ENCODE measurements at places on chromosomes 1 and 21.

DNA sequence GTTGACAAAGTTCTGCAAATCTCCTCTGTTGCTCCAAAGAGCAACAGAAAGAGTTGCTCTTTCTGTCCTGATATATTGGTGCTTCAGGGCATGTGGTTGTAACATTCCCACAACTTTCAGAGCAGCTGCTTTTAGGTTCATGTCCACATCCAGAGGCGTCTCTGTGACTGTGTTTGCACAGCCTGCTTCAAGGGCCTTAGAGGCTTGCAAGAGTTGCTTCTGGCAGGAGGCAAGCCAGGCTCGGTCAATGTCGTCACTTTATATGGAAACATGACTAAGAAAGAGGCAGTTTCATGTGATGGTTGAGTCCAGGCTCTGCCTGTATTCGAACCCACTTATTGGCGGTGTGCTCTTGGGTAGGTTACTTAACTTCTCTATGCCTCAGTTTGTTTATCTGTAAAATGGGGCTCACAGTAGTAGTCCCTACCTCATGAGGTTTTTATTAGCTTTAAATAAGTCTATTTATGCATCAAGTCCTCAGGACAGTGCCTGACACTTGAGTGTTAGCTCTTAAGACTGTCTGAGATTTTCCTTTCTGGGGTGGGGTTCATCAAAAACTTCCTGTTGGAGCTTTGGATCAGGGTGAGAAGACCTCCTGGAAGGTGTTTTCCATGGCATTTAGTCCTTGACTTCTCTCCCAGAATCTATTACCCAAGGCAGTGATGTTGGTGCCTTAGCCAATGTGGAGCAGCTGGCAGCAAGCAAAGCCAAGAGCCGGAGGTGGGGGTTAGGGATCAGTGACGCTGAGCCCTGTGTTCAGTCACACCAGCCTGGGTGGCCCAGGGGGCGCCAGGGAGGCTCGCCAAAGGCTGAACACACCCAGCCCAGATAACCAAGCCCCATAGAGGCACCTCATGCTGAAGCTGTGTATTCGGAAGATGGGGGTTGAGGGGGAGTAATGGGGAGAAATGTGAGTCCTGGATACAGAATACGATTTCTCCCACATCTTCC is 18.9 kb downstream of the LHX4 start:
- DNase-seq, result no peak

DNA sequence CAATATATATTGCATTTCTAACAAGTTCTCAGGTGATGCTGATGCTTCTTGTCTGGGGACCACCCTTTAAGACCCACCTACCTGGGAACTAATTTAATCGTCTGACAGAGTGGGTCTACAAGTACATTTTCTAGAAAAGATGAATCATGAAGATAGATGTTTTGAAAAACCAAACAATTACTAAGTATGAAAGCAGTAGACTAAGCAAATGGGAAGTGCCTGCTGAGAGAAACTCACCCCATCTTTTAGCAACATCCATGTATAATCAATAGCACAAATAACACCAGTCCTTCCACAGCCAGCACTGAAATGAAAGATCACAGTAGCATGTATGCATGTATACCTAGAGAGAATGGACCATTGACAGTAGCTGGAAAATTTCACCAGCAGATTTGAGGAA is 17.3 kb downstream of the PTPN22 start:
- no peak for DNase-seq

GRCh38 chr1:109787845-109788601 is 24.3 kb upstream of the EPS8L3 start:
- DNase-seq, result no peak

DNA sequence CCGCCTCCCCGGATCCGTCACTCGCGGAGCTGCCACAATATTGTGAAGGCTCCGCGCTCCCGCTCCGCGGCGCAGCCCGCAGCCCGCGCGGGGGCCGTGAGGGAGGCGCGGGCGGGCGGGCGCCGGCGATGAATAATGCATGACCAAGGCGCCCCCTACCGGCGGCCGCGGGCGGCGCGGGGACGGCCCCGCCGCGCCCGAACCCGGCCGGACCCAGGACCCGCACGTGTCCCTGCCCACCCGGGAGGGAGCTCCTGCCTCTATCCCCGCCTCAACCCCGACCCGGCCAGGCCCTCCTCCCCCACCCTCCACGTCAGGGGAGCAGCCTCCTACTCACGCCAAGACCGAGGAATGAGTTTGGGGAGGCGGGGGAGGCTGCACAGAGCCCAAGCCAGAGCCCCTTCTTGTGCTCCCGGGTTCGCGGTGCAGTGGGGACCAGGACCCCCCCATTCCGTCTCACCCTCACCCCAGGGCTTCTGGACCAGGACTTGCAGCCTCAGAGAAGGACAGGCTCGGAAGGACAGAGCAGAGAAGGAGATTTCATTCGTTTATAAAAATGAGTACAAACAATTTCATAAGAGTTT is 70.8 kb upstream of the CASZ1 start:
- DNase-seq, result peak; percentile 69

DNA sequence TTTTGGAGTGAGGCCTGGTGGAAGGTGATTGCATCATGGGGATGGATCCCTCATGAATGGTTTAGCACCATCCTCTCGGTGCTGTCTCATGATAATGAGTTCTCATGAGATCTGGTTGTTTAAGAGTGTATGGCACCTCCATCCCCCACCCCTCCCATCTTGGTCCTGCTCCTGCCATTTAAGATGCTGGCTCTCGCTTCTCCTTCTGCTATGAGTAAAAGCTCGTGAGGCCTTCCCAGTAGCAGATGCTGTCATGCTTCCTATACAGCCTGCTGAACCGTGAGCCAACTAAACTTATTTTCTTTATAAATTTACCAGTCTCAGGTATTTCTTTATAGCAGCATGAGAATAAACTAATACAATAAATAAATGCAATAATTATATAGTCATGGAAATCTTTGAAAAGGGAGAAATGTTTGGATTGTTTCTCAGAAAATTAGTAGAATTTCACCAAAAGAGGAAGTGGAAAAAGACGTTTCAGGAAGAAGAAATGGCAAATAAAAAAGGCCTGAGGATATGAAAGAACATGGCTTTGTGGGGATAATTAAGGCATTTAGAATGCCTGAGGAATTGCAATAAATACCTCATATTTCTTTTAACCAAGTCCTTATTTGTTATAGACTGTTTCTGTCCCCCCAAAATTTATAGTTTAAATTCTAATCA is 451.2 kb upstream of the ADGRL4 start:
- DNase-seq, result no peak

DNA sequence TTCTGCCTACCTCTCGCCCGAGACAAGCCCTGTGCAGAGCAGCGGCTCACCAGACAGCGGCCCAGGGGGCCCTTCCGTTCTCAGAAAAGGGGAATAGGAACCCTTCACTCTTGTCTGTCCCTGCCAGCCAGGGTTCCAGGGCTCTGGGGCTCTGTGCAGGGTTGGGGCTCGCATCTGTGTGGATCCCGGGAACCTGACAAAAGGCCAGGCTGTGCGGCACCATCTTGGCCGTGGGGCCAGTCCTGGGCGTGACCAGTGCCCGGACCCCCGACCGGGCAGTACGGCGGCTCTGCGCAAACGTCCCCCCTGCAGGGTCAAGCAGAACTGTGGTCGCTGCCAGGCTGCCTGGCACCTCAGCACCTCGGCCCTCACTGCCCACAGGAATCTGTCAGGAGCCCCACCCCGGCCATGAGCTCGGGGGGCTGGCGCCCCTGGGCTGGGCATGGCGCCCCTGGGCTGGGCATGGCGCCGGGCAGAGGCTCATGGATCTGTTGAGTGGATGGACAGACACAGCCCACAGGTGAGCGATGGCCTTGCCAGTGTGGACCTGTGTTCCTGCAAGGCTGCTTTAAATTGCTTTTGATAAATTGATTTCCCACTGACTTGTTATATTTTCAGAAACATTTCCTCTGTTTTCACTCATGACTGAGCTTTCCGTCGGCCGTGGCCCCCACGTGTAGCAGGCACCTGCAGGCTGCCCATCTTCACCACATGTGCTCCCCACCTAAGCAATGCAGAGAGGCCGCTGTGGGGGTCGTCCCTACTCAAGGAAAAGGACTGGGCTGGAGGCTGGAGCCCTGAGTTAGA is 59.0 kb downstream of the SLX9 start:
- no peak for DNase-seq

- DNase-seq, result no peak
Measured at GRCh38 chr1:182607566-182607965, 3.4 kb upstream of the RGS16 start.

DNA sequence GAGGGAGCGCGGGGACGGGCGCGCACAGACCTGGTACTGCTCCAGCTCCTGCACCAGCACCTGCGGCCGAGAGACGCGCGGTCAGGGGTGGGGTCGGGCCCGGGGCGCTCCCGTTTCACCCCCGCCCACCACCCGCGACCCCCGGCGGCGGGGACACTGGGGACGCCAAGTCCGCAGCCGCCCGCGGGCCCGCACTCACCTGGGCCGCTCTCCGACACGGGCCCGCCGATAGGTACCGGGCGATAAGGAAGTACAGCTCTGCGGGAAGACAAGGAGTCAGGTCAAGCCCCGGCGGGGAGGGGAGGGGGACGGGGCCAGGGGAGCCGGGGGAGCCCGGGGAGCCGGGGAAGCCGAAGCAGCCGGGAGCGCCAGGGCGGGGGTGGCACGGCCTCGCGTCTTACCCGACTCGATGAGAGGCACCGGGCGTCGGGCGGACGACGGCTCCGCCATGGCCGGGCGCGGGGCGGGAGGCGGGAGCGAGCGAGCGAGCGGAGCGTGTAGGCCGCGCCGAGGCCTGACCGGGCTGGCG is 326 bp downstream of the BRWD1 start:
- DNase-seq, result no peak

- no peak for DNase-seq
Measured at GRCh38 chr1:201527879-201528278, 11.0 kb upstream of the NAV1 start.

GRCh38 chr21:45578811-45579381 is 36.7 kb upstream of the SLC19A1 start:
- DNase-seq, result no peak

DNA sequence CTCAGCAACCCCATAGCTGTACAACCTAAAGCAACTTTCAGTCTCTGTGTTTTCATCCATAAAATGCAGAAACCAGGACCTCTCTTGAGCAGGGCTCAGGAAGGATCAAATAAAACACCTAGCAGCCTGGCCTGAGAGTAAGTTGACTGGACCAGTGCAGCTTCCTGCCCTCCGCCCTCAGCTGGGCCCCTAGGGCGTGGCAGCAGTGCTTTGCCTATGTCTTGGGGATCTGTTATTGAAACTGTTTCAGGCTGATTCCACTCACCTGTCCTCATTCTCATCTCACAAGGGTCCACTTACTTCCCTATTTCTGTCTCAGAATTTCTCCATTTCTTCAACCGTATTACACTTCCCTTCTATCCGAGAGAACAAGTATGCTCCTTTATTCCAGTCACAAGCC is 17.3 kb downstream of the LRRC42 start:
- no peak for DNase-seq

- DNase-seq, result peak; percentile 17
Measured at GRCh38 chr1:84271441-84272151, 29.9 kb upstream of the SAMD13 start.

DNA sequence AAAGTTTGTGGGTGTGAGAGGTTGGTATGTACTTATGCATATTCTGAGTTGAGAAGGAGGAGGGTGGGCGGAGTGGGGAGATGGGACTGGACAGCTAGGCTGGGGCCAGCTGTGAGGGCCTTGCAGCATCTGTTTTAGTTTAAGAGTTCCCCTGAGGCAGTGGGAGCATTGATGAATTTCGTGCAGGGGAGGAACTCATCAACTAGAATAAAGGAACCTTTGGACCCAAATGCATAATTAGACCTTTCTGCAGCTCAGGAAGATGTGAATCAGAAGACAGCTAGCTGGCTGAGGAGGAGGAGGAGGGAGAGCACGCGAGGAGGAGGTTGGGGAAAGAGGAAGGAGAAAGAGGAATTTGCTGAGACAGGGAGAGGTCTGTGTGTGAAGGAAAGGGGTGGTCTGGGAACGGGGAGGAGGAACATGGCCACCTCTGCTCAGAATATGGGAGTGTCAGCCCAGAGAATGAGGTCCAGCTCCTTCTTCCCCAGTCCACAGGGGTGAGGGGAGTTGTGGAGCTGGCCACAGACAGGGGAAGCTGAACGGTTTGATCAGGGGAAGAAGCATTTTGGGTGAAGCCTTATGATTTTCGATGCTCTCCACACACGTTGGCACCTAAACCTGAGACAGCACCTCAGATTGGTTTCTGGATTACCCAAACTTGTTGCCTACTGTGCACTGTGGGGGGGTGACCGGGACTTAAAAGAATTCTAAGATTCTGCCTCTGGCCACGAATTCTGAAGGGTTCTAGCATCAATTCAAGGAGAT is 27.7 kb downstream of the MYOG start:
- DNase-seq, result no peak

- peak; percentile 38 for DNase-seq
Measured at GRCh38 chr1:2585318-2586092, 1.1 kb upstream of the PRXL2B start.

DNA sequence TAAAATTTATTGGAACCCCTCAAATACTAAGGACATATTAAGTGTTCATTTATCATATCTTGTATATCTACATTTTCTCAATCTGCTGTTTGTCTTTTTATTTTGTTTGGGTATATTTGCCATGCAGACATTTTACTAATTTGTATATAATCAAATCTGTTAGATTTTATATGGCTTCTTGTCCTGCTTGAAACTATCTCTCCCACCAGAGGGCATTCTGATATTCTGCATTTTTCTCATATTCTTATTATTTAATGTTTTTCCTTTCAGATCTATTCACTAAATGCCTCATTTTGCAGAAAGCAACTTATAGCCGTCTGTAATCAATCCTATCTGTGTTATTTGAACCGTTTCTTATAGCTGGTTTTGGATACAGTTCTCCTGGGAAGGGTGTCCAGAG is 745.5 kb downstream of the LRRIQ3 start:
- DNase-seq, result peak; percentile 7

GRCh38 chr1:3883194-3883925 is 16.7 kb downstream of the C1orf174 start:
- no peak for DNase-seq

DNA sequence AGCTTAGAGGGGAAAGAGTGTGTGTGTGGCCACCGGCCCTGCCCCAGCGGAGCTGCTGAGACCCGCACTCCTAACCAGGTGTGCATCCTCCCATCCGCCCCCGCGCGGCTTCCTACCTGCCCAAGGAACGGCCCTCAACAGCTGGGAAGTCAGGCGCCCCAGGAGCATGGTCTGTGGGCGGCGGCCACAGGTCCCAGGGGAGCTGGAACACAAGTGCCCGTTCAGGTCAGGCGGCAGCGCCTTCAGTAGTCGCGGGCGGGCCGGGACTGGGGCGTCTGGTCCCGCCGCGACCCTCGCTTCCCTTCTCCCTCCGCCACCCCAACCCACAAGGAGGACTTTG is 448 bp downstream of the AURKAIP1 start:
- no peak for DNase-seq

- DNase-seq, result no peak
Measured at GRCh38 chr1:169090308-169090899, 16.1 kb upstream of the ATP1B1 start.

- DNase-seq, result peak; percentile 52
Measured at GRCh38 chr1:207897188-207897587, 13.7 kb downstream of the CD34 start.

GRCh38 chr21:17828223-17828622 is 9.1 kb upstream of the C21orf91 start:
- no peak for DNase-seq

GRCh38 chr21:46007492-46007868 is 25.9 kb downstream of the COL6A1 start:
- no peak for DNase-seq

Measured in PC-3 (cell line).